Lung microvascular endothelial cell (primary cell): ENCODE measurements at places on chromosomes 6 and 20. TPM values are rescaled to one million over a fixed set of nuclear protein-coding genes. Genes with fewer than 3 reads are reported as not detected.

GRCh38 chr6:33195304-33196165 is 3.3 kb upstream of the COL11A2 start:
- DNase-seq: no peak

- no peak for DNase-seq
Observed at GRCh38 chr20:49347156-49347555, 69.3 kb upstream of the ZNFX1 start.

DNA sequence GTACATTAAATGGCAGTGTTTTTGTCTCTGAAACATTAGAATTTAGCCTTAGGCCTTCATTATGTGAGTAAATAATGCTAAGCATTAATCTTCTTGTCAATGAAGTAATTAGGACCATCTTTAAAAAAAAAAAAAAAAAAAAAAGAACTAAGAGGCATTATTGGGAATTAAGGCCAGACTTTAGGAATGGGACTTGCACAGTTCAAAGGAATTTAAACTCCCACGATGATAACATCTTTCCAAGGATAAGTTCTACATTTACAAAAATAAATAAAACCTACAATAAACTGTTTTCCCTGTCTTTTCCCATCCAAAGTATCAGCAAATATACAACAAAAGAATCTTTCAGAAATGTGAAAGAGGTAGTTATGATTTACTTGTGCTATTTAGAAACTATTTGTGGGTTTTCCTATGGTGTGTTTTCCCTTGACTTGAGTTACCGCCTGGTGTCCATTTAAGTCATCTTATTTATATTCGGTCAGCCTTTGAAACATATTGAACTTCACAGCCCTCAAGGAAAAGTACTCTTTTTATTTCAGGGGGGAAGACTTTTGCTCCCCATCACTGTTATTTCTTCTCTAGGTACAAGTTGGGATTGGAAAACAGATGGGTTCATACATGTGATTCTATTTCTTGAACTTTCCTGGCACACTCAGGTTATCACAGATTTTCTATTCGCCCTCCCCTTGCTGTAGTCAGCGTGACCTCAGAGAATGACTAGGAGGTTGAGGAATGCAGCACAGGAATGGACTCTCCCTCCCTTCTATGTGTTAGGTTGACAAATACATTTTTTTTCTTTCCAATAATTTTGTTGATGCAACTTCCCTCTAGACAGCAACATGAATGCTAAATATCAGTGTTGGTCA is 13.6 kb downstream of the STMND1 start:
- DNase-seq: no peak

DNA sequence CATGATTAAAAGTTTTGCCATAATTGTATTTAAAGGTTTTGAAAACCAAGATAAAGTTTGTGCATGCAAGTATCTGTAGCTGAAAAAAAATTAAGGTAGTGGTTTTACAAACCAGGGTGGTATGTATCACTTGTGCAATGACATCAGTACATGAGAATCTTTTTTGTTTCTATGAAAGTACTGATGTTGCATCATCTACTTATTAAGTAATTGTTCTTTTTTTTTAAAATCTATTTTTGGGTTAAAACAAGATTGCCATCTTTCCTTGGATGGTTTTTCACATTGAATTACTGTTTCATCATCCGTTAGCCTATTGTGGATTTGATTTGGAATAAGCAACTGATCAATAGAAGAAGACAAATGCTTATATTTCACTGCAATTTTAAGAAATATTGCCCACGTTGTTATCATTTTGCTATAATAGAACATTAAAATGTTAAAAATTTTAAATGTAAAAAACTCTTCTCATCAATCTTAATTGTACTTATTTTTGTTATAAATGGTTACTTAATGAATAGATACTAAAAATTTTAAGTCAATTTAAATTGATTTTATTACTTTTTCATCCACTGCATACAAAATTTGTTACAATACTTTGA is 39.8 kb upstream of the TAGAP start:
- DNase-seq: no peak

GRCh38 chr6:93562582-93562981 is 143.2 kb upstream of the EPHA7 start:
- DNase-seq: no peak

- no peak for DNase-seq
Observed at GRCh38 chr6:105591053-105591452, 188.2 kb upstream of the PREP start.

GRCh38 chr20:32433311-32434021 is 75.3 kb downstream of the ASXL1 start:
- peak; percentile 89 for DNase-seq

- DNase-seq: no peak
Observed at GRCh38 chr6:46137387-46137786, 7.6 kb downstream of the ENPP4 start.

- DNase-seq: no peak
Observed at GRCh38 chr6:120111001-120111400, 761.4 kb upstream of the MAN1A1 start.

DNA sequence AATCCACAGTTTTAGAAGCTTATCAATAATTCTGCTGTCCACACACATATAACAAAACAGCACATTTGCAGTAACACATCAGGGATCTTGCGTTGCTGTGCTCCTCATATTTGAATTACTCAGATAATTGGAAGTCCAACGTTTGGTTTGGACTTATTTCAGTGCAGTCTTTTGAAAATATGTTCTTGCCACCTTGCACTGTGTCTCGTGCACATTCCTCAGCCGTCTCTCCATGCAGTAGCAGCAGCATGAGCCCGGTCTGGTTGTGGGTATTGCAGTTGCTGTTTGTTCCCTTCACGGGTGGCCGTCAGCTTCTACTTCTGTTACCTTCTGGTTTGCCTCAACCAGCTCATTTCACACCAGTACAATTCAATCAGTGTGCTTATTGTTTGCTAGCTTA is 215.5 kb downstream of the SLC24A3 start:
- no peak for DNase-seq

DNA sequence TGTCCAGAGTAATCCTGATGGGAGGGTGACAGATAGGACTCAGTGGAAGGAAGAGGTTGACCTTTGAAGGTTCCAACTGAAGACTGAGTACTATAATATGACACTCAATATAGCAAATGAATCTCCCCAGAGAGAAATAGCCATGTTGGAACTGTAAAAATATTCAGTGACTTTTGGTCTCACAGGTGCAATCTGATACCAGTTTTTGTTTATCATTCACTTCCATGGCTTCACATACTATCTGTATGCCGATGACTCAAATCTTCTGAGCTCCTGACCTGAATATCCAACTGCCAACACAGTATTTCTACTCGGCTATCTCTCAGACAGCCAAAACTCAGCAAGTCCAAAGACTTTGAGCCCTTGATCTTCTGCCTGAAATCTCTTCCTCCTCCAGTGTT is 21.8 kb upstream of the PKHD1 start:
- DNase-seq: no peak

- no peak for DNase-seq
Observed at GRCh38 chr6:65170273-65170672, 536.8 kb downstream of the EYS start.

GRCh38 chr20:17882065-17882833 is 86.3 kb downstream of the SNX5 start:
- no peak for DNase-seq

Gene MRAP2
- total RNA-seq: 1.3 and 1.8 TPM in 2 replicates

Gene TUBB1
- not detected in 2 replicates for total RNA-seq

Gene SLC44A4
- not detected in 2 replicates for total RNA-seq

Gene CST2
- total RNA-seq: not detected in 2 replicates

Gene ULBP3
- total RNA-seq: 2.4 and 4.8 TPM in 2 replicates

Gene OR2H2
- not detected in 2 replicates for total RNA-seq
